Adipocyte (in vitro differentiated cells): ENCODE measurements at places on chromosomes 4 and X.

GRCh38 chr4:119190354-119190753 lies 22.2 kb upstream of the USP53 start:
- DNase-seq: no peak

- no peak for DNase-seq
Measured at GRCh38 chrX:127558811-127559210, 493.4 kb downstream of the ACTRT1 start.

- DNase-seq: no peak
Measured at GRCh38 chr4:139227729-139228404, 50.8 kb upstream of the ELF2 start.

DNA sequence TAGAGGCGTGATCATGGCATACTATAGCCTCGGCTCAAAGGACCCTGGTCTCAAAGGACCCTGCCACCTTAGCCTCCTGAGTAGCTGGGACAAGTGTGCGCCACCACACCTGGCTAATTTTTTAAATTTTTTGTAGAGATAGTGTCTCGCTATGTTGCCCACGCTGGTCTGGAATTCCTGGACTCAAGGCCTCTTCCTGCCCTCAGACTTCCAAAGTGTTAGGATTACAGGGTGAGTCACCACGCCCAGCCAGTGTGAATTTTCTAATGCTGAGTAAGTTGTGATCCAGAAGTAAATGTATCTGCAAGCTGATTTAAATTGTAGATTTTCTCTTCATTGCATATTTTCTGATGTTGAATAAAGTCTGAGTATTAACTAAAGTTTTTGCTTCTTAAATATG lies 2.6 kb upstream of the ZNF674 start:
- peak; percentile 63 for DNase-seq
